ENCODE measurements at places on chromosomes 1 and 21.

GRCh38 chr1:206557636-206558473, 50.5 kb downstream of the RASSF5 start:
- DNase-seq = no peak

GRCh38 chr1:18816808-18817207, 42.7 kb downstream of the TAS1R2 start:
- DNase-seq = no peak

- DNase-seq = no peak
Measured at GRCh38 chr1:54230507-54231339, 30.8 kb downstream of the MRPL37 start.

DNA sequence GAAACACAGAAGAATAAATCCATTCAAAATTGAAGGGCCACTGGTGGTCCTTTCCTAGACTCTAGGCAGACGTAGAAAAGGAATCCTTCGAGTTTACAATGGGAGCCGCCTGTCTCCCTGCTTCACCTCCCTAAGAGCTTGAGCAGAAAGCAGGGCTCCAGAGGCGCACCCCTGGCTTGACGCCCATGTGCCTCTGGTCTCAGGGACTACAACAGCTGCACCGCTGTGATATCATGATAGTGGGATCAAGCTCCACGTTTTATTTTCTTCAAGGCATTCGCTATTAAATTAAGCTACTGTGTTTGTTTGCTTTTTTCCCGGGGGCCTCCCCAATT, 403 bp upstream of the C1orf122 start:
- DNase-seq = no peak

GRCh38 chr1:103561643-103562395, 9.6 kb upstream of the AMY2B start:
- DNase-seq = no peak

DNA sequence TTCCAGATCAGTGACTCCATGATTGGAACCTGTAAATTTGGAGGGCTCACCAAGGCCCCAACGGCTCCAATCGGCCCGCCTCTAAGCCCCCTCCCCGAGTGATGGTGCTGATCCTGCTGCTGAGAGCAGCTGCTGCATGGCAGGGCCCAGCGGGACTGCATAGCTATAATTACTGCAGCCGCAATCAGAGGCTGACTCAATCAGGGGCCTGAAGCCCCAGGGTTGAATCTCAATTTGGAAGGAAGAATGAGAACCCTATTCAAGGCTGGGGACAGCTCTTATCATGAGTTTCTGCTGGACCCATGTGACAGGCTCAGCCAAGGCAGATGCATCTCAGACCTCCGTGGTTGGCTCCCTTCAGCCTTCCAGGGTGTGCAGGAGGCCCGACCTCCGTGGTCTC, 42.8 kb upstream of the MAGOH start:
- DNase-seq = no peak

DNA sequence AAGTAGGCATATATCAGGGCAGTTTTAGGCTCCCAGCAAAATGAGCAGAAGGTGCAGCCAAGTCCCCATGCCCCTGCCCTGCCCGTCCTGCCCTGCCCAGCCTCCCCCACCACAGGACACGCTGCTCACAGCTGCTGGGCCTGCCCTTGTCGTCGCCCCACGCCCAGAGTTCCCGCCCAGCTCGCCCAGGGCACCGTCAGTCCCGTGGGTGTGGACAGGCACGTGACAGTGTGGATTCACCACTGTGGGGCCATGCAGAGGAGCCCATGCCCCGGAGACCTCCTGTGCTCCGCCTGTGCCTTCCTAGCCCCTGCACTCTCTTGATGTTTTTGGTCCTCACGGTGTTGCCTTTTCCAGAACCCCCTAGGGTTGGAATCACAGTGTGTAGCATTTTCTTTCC, 7.0 kb downstream of the FAAP20 start:
- DNase-seq = no peak

GRCh38 chr1:17494114-17494729, 45.3 kb upstream of the ARHGEF10L start:
- peak; percentile 60 for DNase-seq

DNA sequence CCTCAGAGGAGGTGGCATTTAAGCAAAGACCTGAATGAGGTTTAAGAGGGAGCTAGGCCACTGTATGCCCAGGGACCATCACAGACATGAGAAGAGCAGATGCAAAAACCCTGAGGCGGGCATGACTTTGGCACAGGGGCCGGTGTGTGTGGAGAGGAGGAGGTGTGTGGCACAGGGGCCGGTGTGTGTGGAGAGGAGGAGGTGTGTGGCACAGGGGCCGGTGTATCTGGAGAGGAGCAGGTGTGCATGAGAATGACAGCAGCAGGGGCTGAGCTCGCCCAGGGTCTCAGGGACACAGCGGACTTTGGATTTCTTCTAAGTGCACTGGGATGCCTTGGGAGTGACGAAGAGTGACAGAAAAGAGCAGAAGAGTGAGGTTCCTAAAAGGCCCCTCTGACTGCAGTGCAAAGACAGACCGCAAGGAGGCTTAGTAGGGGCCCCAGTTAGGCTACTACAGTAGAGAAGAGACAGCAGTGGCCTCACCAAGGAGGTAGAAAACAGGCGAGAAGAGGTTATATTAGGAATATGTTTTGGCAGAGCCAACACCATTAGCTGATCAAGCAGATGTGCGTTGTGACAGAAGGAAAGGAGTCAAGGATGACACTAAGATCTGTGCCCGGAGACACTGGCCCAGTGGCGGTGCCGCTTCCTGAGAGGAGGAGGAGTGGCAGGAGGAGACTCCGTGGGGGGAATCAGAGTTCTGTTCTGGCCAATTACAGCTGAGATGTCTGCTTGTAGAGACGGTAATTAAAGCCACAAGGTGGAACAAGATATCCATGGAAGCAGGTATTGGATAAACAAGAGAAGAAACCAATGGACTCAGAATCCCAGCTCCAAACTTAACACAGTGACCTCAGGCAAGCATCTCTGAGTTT, 18.4 kb downstream of the ZBTB17 start:
- no peak for DNase-seq

- DNase-seq = no peak
Measured at GRCh38 chr1:101365186-101365585, 128.4 kb downstream of the S1PR1 start.

DNA sequence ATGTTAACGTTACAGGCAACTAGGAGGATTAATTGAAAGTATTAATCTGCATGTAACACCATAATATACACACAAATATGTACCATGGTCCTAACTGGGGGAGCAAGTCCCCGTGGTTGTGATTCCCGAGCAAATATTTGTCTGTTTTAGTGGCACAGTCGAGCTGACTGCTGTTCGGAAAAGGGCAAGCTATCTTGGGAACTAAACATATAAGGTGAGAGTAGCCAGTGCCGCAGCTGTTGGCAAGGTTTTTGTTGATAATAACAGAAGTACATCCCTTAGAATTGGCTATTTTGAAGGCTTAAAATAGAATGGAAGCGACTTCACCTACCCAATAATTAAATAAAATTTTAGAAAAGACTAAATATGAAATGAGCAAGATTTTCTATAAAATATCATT, 45.5 kb downstream of the UCHL5 start:
- DNase-seq = no peak

DNA sequence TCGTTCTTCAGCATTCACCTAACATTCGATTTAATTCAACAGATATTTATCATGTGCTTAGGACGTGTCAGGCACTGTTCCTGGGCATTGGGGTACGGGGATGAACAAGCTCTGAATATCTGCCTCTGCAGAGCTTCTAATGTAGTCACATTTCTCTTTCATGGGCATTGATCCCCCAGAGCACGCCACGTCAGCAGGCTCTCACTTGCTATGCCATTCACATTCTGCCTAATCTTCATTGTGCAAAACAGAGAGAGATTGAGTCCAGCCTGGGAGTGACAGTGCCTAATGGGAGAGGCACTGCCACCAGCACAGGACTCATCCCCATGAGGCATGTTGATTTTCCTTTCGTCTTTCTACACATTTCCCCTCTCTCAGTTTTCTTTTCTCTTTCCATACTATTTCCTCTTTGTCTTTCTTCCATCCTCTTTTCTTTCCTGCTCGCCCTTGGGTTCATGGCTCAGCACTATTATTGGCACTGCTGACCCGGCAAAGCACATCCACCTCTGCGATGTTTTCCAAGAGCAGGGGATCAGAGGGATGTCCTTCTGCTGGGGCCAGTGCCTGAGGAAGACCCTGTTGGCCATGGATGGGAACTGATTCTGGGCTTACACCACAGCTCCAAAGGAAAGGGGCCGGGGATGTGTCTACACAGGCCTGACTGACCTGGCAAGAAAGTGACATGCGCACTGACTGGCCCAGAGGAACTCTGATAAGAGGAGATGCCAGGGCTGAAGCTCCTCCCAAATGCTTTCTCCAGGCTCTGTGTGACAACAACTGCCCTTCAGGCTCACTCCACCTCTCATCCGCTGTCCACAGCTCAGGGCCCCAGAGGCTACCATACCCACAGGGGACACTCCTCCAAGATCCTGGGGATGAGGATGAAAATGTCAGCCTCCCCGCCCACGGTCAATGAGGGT, 195.9 kb downstream of the TOMM20 start:
- no peak for DNase-seq

DNA sequence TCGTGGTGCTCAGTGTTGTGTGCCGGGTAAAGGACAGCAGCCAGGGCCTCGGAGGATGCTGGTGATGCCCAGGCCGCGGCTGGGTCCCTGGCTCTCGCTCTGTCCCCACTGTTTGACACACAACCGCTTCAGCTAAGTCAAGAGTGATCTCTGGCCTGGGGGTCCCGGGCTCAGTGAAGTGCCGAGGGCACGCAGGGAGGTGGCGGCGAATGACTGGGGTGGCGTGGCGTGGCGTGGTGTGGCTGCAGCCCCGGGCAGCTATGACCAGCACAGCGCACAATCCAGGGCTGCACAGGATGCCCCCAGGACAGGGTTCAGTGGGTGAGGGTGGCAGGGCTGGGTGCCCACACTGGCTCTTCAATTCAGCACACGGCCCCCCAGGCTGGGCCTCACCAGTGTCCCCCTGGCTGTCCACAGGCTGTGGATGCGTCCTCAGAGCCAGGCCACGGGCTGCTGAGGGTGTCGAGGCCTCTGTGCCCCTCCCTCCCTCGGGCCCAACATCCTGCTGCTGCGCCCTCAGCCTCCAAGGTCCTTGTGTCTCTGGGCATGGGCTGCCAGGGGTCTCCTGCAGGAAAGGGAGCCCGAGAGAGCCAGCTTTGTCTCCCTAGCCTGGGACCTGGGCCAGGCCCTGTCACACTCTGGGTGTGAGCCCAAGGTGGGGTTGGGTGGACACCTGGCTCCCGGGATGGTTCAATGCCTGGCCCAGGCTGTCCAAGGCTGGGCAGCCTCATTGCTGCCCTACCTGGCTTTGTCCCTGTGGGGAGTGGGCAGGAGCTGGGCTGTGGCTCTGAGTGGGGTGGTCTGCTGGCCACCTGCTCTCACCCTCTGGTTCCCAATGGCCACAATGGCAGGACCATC, 12.0 kb upstream of the SKI start:
- no peak for DNase-seq

DNA sequence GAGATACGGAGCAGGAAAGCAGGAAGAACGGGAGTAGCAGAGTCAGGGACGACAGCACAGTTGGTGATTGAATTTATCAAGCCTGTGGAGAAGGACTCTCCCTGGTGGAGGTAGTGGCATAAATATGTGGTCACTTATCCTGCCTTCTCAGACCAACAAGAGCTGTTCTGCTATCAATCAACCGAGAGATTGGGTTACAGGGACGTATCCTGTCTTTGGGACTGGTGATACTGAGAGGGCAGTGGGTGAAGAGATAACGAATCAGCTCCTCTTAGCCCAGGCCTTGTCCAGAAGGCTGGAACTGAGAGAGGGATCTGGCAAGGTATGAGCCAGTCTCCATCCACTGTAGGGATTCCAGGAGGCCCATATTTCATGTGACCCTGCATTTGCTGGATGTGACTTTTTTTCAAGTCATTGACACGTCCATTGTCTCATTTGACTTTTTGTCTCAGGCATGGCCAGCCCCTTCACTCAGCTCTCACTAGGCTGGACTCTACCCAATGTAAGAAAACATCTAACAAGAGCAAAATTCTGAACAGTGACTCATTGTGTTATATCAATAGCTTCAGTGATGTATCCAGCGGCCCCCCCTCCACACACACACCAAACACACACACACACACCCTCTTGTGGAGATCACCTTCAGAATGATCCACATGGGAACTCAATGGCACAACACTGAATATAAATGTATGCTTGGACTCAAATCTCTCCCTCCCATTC, 11.3 kb downstream of the C1orf116 start:
- DNase-seq = no peak

DNA sequence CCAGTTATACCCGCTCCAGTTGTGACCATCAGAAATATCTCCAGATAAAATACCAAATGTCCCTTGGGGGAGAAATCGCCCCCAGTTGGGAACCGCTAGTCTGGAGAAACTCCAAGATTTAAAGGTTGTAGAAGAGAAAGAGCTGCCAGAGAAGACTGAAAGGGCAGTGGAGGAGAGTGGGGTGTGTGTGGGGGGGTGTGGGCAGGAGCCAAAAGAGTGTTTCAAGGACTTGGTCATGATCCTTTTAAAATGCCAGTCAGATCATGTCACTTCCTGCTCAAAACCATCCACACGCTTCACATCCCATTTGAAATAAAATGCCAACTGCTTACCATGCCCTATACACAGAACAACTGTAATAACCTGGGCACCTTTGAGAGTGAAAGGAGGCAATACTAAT, 3.4 kb upstream of the HEYL start:
- no peak for DNase-seq

GRCh38 chr21:41604583-41605041, 96.7 kb upstream of the TMPRSS2 start:
- DNase-seq = no peak

- DNase-seq = no peak
Measured at GRCh38 chr21:44534688-44535087, 5.3 kb downstream of the KRTAP10-1 start.

- no peak for DNase-seq
Measured at GRCh38 chr1:67094191-67094590, 40.2 kb upstream of the SLC35D1 start.

GRCh38 chr1:183870351-183871077, 65.6 kb downstream of the RGL1 start:
- DNase-seq = no peak

GRCh38 chr21:44836666-44837471, 19.0 kb upstream of the SUMO3 start:
- DNase-seq = no peak

DNA sequence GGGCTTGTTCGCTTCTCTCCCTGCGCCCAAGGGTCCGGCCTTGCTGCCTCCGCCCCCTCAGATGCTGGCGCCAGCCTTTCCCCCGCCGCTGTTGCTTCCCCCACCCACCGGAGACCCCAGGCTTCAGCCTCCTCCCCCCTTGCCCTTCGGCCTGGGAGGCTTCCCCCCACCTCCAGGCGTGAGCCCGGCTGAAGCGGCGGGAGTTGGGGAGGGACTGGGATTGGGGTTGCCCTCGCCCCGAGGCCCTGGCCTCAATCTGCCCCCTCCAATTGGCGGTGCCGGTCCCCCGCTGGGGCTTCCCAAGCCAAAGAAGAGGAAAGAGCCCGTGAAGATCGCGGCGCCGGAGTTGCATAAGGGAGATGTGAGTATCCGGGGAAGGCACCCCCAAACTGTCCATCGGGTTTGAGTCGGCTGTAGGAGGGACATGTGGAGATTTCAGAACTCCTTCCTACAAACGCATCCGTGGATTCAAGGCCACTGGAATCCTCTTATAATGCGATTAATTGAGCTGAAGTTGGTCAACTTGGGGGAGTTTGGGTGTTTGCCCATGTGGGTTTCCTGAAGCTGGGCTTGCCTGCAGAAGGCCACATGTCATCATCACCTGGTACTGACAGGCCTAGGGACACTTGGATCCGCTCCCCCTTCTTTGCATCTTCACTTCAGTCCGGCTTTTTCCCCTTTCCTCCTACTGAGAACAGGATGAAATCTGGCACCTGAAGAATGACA, 707 bp downstream of the PRCC start:
- peak; percentile 41 for DNase-seq

GRCh38 chr1:84083307-84083706, 60.8 kb upstream of the PRKACB start:
- no peak for DNase-seq

- no peak for DNase-seq
Measured at GRCh38 chr21:35819134-35819533, 241.2 kb downstream of the SETD4 start.

All from activated CD4-positive, alpha-beta T cell treated with anti-CD3 and anti-CD28 coated beads, Interleukin-2, amount 50 U/mL, for 1 hour (primary cell).